Hematopoietic multipotent progenitor cell (in vitro differentiated cells): ENCODE measurements at places on chromosomes 6 and 20. TPM values are rescaled to one million over a fixed set of nuclear protein-coding genes. Genes with fewer than 3 reads are reported as not detected.

Gene BPIFB1
- not detected for total RNA-seq

Gene ULBP1
- under 0.01 TPM for total RNA-seq

Gene CYP39A1
- under 0.01 TPM for total RNA-seq

Gene RNASET2
- total RNA-seq, result 27.2 TPM

Gene FBXO5
- total RNA-seq, result 3.2 TPM

Gene MYH7B
- 0.54 TPM for total RNA-seq

Gene FUT9
- under 0.01 TPM for total RNA-seq

Gene ZSCAN23
- 2.2 TPM for total RNA-seq

Gene BMP2
- 0.27 TPM for total RNA-seq

Gene EMILIN3
- total RNA-seq, result under 0.01 TPM

GRCh38 chr20:62925420-62926228, 681 bp downstream of the DIDO1 start:
- peak; percentile 42 for DNase-seq

DNA sequence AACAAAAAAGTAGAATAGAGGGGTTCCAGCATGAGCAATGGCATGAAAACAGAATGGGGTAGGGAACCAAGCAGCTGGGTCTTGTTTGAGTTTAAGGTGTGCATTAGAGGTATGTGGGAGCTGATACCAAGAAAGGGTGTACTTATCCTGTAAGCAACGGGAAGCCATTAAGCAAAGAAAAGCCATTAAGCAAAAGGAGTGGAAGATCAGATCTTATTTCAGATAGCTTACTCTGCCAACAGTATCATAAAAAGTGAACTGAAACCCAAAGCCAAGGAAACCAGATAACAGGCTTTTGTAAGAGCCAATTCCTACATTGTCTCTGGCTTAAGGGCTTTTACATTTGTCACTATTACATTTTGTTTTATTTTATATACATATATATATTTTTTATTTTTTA, 21.3 kb upstream of the BEND6 start:
- peak; percentile 14 for DNase-seq

GRCh38 chr6:160882791-160883279, 108.7 kb upstream of the MAP3K4 start:
- DNase-seq, result no peak

DNA sequence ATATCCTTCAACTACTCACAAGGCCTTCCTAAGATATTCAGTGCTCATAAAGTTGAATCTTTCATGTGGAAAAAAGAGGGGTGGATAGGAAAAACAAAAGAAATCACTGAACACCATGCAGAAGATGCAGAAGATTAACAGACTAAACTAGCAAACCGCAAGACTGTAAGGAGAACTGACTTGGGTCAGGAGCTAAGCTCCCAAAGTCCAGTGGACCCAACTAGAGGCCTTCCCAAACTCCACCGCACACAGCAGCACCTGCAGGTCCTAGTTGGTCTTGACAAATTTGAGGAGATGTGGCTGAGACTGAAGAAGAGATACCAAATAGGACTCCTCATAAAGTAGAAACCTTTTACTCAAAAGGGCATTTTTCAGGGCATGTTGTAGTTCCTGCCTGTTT, 3.3 kb downstream of the RIPK1 start:
- DNase-seq, result no peak

- peak; percentile 66 for DNase-seq
These were observed at the start of gene SNPH for GRCh38 chr20:1266167-1266973. TSS of gene SNPH (plus strand) at chr20:1266294. CDS start at chr20:1296240, 29,946 bp downstream.

DNA sequence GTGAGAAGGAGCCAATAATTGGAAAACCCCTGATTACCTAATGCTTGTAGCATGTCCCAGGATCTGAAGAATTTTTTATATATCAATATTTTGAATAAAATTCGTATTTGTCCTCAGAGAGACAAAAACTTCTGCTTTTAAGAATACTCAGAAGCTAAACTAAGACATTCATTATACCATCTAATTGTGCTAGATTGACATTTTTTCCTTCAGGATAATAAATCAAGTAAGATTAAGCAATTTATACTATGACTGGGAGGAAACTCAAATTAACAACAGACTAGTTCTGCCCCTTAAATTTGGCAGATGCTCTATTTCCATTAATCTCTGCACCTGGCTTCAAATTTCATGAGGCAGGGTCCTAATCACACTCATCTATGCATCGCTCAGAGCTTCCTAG, 291.4 kb downstream of the PLCB1 start:
- DNase-seq, result no peak

- DNase-seq, result no peak
These were observed 132.1 kb downstream of the AIG1 start for GRCh38 chr6:143192766-143193165.

DNA sequence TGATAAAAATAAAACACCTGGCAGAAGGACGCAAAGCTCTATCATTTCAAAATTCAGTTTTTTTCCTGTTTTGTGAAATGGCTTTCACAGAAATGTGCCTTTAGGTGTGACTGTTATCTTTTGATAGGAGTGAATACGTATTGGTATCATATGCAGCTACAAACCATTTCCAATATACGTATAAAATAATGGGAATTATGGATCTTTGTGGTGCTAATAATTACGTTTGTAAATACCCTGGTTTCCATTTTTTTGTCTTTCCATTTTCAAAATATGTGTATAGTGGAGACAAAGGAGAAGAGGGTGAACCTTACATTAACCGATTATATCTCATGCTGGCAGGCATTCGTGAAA, 108.7 kb upstream of the GMDS start:
- no peak for DNase-seq

GRCh38 chr20:20690676-20691476, 21.6 kb downstream of the RALGAPA2 start:
- DNase-seq, result peak; percentile 45

DNA sequence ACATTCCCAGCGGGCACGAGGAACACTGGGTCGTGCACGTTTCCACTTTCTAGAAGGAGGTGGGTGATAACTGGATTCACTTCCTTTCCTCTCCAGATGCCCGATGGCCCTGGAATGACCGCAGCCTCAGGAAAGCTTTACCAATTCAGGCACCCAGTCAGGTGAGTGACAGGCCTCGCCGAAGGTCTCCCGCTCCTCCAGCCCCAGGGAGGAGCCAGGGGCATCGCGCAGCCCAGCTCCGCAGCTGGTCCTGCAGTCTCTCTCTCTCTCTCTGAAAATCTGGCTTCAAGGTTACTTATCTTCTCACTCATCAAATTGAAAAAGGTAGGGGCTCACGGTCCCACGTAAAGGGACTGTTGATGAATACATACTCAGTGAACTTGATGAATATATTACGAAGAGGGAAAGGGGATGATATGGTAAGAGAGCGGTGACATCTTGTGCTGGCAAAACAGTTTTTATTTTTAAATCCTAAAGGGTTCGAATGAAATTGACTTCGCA, 891 bp downstream of the RIPPLY2 start:
- no peak for DNase-seq

GRCh38 chr6:160249671-160250070, 8.9 kb downstream of the SLC22A2 start:
- DNase-seq, result no peak
